NCI-H774 (cell line): ENCODE measurements at places on chromosomes 5 and 9.

DNA sequence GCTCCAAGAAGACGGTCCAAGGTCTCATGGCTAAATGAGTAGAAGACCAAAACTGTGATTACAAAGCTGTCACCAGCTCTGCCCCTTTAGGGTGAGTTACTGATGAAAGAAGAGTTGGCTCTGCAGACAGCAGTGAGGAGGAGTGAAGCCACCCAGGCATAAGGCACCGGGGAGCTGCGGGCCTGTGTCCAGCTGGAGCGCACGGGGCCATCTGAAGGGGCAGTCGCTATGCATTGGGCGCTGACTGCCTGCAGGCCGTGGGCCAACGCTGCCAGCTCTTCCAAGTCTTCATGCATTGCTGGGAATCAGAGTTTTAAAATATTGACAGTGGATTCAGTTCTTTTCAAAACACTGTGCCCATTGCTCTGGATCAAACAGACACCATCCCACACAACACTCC is 70.3 kb downstream of the DAPK1 start:
- DNase-seq = no peak

DNA sequence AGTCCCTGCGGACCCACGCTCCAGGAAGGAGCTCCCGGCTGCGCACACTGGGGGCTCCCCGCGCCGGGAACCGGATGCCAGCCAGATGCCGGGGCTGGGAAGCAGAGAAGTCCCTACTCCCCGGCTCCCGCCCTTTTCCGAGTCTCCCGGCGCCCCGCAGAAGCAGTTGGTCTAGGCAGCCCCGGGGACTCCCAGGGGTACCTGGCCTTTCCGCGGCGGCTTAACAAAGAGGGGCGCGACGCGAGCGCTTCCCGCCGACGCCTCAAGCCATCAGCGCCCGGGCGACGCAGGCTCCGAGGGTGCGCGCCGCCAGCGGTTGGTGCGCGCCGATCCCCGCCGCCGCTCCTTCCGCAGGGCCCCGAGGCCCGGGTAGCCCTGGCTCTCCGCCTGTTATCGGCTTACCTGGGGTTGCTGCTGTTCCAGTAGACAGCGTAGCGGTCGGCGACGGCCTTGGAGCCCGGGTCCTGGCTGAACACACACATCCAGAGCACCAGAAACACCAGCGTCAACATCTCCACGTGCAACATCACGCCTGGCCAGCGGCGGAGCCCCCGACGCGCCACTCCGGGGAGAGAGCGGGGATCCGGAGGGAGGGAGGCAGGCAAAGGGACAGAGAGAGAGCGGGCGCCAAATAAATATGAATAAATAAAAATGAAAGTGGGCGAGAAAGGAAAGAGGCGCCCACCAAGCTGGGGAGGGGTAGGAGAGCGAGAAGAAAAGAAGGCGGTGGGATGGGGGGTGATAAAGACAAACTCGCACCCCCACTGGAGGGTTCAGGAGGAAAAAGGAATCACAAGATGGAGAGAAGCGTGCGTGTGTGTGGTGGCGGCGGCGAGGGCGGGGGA is 428 bp downstream of the EFNA5 start:
- DNase-seq = peak; percentile 27

DNA sequence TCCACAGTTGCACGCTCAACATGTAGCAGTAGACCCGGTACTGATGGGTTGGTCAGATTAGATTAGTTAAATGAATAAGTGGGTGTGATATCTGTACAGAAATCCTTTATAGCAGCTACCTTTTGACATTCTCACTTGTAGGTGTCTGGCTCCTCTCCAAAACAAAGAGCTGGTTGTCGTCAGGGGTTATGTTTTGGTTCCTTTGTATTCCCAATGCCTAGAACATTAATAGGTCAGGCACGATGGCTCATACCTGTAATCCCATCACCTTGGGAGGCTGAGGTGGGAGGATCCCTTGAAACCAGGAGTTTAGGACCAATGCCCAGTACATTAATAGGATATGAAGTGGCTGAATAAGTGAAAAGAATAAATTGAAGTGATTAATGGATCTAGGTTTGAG is 182.1 kb downstream of the SNCAIP start:
- peak; percentile 51 for DNase-seq

GRCh38 chr5:88724201-88724600 is 158.8 kb downstream of the MEF2C start:
- peak; percentile 6 for DNase-seq

DNA sequence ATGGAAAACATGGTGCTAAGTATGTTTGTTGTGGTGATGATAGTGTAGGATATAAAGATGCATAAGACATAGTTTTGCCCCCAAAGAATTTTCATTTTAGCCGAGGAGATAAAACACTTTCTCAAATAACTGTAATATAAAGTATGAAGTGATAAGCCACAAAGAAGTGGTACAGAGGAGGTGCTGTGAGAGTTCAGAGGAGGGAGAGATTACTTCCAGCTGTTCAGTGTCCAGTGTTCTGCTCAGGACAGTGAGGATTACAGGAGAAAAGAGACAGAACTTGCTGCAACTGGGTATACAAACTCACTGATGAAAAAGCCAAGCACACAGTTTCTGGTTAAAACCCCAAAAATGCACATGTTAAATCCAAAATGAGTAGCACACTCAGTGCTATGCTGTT is 309.3 kb downstream of the KIAA0825 start:
- DNase-seq = no peak

- no peak for DNase-seq
Measured at GRCh38 chr9:114588210-114588609, 641 bp downstream of the ATP6V1G1 start.

- no peak for DNase-seq
Measured at GRCh38 chr5:159316519-159317383, 13.5 kb downstream of the IL12B start.

- no peak for DNase-seq
Measured at GRCh38 chr9:108836319-108836718, 19.5 kb downstream of the ACTL7B start.

DNA sequence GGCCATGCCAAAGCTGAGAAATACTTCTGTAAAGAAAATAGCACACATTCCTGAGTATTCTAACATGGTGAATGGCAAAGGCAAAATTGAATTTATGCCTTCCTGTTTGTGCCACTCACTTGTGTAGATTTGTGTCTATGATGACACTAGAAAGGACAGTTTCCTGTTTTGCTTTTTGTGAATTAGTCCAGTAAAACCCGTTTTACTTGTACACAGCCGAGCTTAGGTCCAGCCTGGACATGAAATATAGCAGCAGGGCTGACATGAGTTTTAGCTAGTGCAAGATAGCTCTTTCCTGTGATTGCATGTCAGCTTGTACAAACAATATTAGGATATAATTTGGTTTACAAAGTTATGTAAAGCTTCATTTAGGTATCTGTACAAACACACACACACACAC is 1891.7 kb upstream of the WWC1 start:
- DNase-seq = no peak

- no peak for DNase-seq
Measured at GRCh38 chr5:113359419-113359818, 75.4 kb downstream of the TSSK1B start.

DNA sequence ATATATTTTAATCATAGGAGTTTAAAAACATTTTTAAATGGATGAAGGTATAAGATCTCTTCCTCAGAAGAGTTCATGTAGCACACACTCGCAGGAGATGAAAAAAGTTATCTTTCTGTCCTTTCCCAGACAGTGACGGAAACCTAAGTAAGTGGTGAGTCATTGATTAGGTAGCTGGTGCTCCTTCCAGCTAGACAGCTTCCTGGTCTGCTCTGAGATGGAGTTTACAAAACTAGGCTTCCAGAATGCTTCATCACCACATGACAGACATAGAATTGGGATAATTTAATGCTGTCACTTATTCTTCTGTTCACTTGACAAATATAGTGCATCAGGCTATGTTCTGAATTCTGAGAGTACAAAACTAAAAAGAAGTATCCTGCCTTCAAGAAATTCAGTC is 2393.0 kb upstream of the C9orf72 start:
- DNase-seq = no peak

- DNase-seq = no peak
Measured at GRCh38 chr5:93088592-93089389, 492.2 kb downstream of the NR2F1-AS1 start.

- DNase-seq = no peak
Measured at GRCh38 chr5:150122158-150122510, 33.5 kb downstream of the PDGFRB start.

GRCh38 chr5:1747079-1747802 is 52.4 kb downstream of the MRPL36 start:
- DNase-seq = no peak

DNA sequence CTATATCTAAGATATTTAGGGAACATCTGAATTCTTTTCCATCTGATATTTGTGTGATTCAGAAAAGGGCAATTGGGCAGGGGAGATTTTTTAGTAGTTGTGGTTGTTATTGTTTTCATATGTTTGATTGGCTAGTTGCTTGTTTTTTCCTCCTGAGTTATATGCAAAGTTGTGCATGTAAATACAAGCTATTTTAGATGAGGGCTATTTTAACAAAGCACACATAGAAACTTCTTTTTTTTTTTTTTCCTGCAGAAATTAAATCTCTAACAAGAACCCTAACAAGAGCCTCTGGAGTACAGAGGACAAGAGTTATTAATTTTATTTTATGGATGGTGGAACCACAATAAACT is 559.1 kb downstream of the CETN3 start:
- DNase-seq = no peak

- no peak for DNase-seq
Measured at GRCh38 chr5:143733665-143734455, 78.1 kb upstream of the HMHB1 start.

- DNase-seq = no peak
Measured at GRCh38 chr5:93601802-93602155, 18.8 kb downstream of the NR2F1 start.

GRCh38 chr5:45284436-45284835 is 411.7 kb downstream of the HCN1 start:
- no peak for DNase-seq

- DNase-seq = no peak
Measured at GRCh38 chr5:5351288-5351979, 71.0 kb upstream of the ICE1 start.

GRCh38 chr9:96161819-96162218 is 140.2 kb downstream of the HSD17B3 start:
- no peak for DNase-seq
